Retinal pigment epithelial cell (primary cell): ENCODE measurements at places on chromosomes 1 and 21.

- DNase-seq, result no peak
These were observed 115.0 kb downstream of the GREM2 start for GRCh38 chr1:240496941-240497340.

- peak; percentile 4 for DNase-seq
These were observed at the start of gene DISP3 for GRCh38 chr1:11478571-11479374. DISP3 (plus strand) TSS chr1:11479155; CDS start chr1:11500993, 21,838 bp downstream.

- no peak for DNase-seq
These were observed 330.0 kb downstream of the PTPRC start for GRCh38 chr1:198968866-198969265.

GRCh38 chr1:18583326-18583941 lies 47.2 kb upstream of the PAX7 start:
- no peak for DNase-seq

GRCh38 chr1:61519631-61520030 lies 205.3 kb downstream of the TM2D1 start:
- DNase-seq, result no peak

GRCh38 chr1:247561711-247562110 lies 12.8 kb downstream of the GCSAML start:
- no peak for DNase-seq

GRCh38 chr1:81287411-81288080 lies 513.2 kb upstream of the ADGRL2 start:
- DNase-seq, result no peak

- DNase-seq, result no peak
These were observed 36.8 kb downstream of the CITED4 start for GRCh38 chr1:40825435-40825788.

GRCh38 chr1:83692524-83693381 lies 306.2 kb downstream of the TTLL7 start:
- DNase-seq, result no peak

- DNase-seq, result no peak
These were observed 273.7 kb upstream of the ST6GALNAC5 start for GRCh38 chr1:76593618-76594017.

DNA sequence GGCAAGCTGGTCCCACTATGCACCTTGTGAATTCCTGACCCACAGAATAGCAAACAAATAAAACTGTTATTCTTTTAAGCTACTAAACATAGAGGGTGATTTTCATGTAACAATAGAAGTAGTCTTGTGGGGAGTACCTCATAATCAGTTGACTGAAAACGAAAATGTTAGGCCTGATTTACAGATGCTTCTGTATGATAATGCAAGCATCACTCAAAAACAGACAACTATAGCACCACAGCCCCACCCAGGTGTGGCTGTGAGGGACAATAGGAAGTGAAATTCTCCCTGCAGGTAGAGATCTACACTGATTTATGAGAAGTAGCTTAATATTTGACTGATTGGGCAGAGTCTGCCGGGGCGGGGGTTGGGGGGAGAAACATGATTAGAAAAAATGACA lies 26.5 kb upstream of the KRTAP19-8 start:
- DNase-seq, result no peak
